ENCODE measurements at places on chromosomes 5 and 9.

- no peak for DNase-seq
Observed at GRCh38 chr5:72363166-72363802, 43.1 kb downstream of the PTCD2 start.

DNA sequence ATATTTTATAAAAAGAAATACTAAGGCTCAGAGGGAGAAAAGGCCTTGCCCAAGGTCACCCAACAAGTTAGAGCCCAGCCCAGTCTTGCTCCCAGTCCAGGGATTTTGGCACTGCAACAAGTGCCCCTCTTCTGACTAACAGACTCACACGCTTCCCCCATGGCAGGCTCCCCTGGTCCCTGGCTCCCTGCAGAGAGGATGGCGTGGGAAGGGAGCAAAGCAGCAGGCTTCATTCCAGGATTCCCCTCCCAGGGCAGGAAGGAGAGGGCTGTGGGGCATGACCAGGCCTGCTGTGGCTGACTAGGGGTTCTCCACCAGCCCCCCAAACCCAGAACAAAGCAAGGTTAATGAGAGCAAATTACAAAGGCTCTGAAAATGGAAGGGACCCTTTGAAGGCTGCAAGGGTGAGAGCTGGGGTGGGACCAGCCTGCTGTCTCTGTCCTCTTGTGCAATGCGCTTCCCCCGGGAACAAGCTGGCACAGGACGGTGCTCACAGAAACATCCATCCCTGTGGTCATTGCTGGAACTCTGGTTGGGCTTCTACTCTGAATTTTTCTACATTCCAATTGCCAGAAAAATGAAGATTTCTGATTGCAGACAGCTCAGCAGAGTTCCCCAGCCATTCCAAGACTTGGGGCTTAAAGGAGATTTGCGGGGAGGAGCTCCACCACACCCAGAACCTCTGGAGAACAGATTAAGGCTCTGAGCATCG lies 37.1 kb upstream of the FAT2 start:
- no peak for DNase-seq

DNA sequence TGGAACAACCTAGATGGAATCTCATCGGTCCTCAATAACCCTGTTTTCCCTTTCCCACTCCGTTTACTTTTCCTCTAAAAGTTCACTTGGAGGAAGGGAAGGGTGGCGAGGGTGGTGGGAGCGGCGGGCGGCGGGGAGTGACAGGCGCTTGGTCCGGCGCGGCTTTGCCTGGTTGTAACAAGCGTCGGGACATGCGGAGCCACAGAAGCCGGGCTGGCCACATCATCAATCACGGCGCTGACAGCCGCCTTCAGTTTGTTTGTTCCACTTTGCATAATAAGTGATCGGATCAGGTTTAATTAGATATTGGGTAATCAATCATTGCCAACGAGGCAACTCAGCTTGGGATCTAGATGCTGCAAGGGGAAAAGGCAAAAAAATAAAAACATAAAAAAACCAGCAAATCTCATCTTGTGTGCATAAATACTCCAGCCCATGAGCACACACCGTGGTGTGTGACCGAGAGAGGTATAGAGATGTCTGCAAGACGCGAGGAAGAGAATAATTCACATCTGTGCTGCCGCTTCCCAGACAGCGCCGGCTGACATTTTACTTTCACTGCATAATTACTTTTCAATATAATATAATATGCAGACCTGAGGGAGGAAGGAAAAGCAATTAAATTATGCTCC lies 396.2 kb upstream of the IRX4 start:
- no peak for DNase-seq

GRCh38 chr9:85332487-85332886 lies 409.3 kb downstream of the AGTPBP1 start:
- no peak for DNase-seq

DNA sequence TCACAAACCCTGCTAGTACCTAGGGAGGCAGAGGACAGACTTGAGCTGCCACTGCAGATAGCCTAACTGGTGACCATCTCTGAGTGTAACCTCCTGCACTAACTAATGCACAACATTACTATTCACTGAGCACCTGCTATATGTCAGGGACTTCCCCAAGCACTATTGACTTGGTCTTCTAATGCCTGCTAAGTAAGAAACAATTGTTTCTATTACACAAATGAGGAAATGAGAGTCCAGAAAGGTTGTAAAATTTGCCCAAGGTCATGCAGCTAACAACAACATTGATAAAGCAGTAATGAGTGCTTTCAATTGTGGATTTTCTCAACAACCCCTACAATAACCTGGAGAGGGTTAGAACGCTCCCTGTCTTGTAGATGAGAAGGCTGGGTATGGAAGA lies 183.7 kb downstream of the ZNF462 start:
- DNase-seq = no peak

- DNase-seq = no peak
Observed at GRCh38 chr9:115211413-115212124, 93.6 kb upstream of the TNC start.

DNA sequence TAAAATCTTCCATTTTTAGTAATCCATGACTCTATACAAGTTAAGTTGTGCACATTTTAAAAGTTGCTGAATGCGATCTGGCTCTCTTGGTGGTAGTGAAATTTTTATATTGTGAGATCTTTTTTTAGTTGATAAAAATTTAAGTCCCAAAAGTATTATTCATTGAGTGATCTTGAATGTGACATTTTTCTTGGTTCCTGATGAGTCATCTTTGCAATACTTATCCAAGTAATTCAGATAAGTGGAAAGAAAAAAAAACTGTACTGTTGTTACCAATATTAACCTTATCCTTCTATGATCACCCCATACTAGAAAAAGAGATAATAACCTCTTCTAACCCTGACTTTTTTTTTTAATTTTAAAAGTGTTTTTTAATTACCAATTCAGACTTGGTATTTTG lies 601.3 kb downstream of the PSAT1 start:
- no peak for DNase-seq

- no peak for DNase-seq
Observed at GRCh38 chr5:74578356-74579044, 62.0 kb downstream of the ENC1 start.

DNA sequence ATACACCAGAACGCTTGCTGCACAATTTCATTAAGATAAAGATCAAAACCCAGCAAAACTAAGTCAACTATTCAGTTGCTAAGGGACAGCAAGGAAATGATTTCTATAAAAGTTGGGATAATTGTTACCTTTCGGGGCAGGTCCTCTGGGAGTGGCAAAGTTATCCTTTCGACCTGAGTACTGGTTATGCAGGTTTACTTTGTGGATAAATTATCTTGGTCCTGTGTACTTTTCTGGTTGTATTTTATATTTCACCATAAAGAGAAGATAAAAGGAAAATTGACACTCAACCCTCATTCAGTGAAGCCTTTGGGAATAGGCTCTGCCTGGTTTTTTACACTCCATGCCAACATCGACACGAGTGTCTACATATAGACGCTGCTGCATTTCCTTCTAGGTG lies 146.5 kb downstream of the SYK start:
- DNase-seq = no peak

DNA sequence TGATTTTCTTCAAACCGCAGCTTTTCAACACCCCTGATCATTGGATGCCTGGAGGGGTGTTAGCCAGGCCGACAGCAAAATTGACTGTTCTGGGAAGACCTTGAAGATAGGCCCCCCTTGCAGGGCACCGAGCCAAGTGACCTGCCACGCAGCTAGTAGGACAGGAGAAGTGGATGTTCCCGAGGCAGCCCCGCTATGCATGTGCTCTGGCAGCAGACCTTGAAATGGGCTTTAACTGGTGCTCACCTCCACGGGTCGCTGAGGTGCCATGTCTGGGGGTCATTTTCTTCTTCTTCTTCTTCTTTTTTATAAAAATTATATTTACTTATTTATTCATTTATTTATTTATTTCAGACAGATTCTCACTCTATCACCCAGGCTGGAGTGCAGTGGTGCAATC lies 12.6 kb downstream of the FGF18 start:
- DNase-seq = no peak

- no peak for DNase-seq
Observed at GRCh38 chr5:94499806-94500205, 118.6 kb downstream of the KIAA0825 start.

GRCh38 chr5:83608122-83608521 lies 112.5 kb downstream of the HAPLN1 start:
- DNase-seq = no peak

DNA sequence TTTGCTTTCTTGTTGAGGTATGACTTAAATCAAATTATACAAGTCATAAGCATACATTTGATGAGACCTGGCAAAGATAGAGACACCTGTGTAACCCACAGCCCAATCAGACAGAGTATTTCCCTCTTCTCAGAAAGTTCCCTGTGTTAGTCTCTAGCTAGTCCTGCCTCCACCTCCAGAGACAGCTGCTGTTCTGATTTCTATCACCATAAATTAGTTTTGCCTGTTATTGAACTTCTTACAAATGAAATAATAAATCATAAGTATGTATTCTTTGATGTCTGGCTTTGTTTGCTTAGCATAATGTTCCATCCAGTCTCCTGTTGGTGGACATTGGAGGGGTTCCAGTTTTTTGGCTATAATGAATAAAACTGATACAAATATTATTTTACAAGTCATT lies 194.5 kb downstream of the ICE1 start:
- no peak for DNase-seq

DNA sequence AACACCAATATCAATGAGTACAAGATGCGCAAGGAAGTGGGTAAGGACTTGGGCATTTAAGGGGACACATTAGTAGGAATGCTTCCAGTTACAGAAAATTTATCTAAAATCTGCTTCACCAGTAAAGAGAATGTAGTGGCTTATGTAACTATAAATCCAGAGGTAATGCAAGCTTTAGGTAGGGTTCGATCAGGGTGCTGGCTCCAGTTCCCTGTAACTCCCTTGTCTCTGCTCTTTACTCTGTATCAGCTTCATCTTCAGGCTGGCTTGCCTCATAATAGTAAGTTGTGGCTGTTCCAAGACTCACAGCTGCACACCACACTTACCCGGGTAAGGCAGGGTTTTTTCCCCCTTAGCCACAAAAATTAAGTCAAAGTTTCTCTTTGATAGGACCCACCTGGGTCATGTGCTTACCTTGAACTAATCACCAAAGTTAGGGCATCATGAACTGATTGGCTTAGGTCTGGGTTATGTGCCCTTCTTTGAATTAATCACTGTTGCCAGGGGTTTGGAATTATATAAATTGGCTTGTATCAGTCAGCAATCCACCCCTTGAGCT lies 35.5 kb downstream of the ARHGEF37 start:
- no peak for DNase-seq

DNA sequence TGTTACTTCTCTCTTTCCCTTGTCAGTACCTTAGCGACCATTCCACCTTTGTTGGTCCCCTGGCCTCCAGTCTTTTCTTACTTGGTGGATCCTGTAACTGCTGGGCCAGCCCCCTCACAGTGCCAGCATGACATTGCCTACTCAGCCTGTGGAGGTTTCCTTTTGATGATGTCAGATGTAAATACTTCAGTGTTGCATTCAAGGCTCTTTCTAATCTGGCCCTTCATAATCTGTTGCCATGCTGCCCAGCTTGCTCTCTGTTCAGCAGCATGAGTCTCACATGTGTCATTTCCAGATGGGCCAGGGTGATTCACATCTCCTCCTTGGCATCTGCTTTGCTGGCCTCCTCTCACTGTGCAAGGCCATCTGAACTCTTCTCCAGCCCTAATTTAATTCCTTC lies 57.1 kb downstream of the MAST4 start:
- no peak for DNase-seq

GRCh38 chr9:254516-254915 lies 39.9 kb downstream of the DOCK8 start:
- DNase-seq = no peak

GRCh38 chr5:42606464-42606869 lies 150.2 kb upstream of the CCDC152 start:
- DNase-seq = no peak

- no peak for DNase-seq
Observed at GRCh38 chr9:121785673-121786542, 134.5 kb downstream of the DAB2IP start.

DNA sequence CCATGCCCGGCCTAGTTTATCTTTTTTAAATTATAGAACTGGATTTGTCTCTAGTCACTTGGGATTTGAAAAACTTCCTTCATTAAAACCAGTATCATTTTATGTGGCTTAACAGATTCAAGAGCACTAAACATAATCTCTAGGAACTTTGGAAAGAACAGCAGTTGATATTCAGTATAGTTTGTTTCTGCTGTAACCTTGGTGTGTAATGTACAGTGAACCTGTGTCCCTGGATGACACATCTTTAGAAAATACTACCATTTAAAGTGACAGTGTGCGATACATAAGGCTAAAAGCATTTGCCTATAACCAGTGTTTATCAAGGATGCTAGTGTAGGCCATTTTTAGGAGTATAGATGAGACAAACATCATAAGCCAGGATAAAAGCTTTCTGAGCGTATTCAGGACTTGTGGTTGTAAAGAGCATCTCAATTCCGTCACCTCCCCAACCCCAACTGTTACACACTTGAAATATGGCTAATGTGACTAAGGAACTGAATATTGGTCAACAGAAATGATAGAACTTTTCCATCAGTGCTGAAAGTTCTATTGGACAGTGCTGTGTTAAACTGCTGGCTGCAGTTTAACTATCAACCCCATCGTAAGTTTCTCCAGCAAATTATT lies 4.4 kb downstream of the SNX18 start:
- DNase-seq = no peak

DNA sequence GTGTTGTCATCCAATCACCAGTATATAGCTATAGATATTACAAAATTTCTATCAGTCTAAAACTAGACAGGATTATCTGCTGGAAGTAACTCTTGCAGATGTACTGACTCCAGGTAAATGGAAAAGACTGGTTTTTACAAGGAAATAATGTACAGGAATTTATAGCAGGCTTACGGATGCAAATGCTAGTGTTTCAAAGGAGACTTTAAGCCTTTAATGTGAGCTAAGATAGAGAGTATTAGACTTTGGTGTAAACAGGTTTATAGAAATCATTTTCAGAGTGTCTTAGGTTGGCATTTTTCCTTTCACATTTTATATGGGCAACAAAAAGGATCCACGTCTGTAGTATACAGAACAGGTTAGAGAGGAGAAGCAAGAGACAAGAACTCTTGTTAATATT lies 16.1 kb downstream of the ZNF608 start:
- DNase-seq = no peak

GRCh38 chr9:129962451-129962864 lies 80.5 kb downstream of the FNBP1 start:
- no peak for DNase-seq

DNA sequence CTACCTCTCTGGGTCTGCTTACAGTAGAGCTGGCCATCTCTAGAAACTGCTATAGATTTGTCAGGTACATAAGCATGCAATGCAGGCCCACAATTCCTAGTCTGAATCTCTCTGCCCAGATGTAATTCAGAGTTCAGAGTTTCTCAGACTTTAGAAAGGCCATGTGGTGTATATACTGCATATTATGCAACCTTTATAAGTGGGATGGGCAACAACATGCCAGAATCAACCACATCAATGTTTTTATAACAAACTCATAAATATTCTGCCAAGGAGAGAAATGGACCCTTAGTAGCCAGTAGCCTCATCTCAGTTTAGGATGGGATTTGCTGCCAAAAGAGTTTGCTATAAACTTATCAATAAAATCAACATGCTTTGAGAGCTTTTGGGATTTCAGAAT lies 78.8 kb downstream of the SLC1A1 start:
- no peak for DNase-seq

- no peak for DNase-seq
Observed at GRCh38 chr9:122845116-122845515, 16.7 kb upstream of the PDCL start.

Data from stimulated activated CD8-positive, alpha-beta memory T cell treated with anti-CD3 and anti-CD28 coated beads, Interleukin-4, amount 100 ng/mL, for 24 hours (primary cell).